ENCODE measurements at places on chromosomes 11 and 22.

GRCh38 chr11:65479184-65480145 lies 19.4 kb upstream of the MALAT1 start:
- no peak for DNase-seq

GRCh38 chr11:22536071-22536470 lies 89.6 kb downstream of the FANCF start:
- DNase-seq = no peak

GRCh38 chr11:20658135-20658534 lies 11.3 kb upstream of the NELL1 start:
- no peak for DNase-seq

GRCh38 chr11:125300791-125301218 lies 136.3 kb downstream of the PKNOX2 start:
- no peak for DNase-seq

GRCh38 chr11:5690736-5691135 lies 1.1 kb downstream of the TRIM22 start:
- DNase-seq = no peak

All from CMK (cell line).